ENCODE measurements at places on chromosomes 7 and 10.
A peak's percentile ranks its signal among the peaks of the same experiment; 100 is the strongest.

GRCh38 chr10:482848-483247 is 206.6 kb downstream of the DIP2C start:
- no peak for DNase-seq

DNA sequence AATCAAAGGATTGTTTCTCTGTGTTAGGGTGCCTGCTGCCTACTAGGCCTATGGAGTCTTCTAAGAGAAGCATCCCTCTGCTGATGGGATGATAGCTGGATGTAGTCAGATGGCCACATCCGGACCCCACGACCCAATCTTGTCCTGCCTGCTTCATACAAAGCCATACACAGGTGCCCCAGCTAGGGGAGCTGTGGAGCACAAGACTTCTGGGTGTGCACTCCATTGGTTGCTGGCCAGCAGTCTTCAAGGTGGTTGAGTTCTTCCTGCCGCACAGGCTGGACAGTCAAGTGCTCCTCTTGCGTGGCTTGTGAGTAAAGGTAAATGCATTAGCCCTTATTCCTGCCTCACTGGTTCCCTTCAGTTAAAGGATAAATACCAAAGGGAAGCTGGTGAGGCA is 120.2 kb downstream of the TEX36 start:
- DNase-seq, result no peak

- DNase-seq, result no peak
Measured at GRCh38 chr7:98187138-98187502, 24.1 kb upstream of the BHLHA15 start.

DNA sequence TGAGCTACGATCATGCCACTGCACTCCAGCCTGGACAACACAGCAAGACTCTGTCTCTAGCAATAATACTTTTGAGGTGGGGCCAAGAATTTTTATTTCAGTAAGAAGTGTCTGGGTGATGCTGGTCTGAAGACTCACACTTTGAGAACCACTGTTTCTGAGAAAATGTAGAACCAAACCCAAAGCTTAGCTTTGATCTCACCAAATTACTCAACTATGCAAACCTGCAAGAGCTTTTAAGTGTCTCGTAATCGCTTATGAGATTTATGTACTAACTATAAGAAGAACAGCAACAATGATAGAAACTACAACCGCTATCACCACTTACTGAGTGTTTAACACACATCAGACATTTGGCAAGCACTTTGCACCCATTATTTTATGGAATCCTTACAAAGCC is 29.5 kb downstream of the APBB1IP start:
- DNase-seq, result no peak

DNA sequence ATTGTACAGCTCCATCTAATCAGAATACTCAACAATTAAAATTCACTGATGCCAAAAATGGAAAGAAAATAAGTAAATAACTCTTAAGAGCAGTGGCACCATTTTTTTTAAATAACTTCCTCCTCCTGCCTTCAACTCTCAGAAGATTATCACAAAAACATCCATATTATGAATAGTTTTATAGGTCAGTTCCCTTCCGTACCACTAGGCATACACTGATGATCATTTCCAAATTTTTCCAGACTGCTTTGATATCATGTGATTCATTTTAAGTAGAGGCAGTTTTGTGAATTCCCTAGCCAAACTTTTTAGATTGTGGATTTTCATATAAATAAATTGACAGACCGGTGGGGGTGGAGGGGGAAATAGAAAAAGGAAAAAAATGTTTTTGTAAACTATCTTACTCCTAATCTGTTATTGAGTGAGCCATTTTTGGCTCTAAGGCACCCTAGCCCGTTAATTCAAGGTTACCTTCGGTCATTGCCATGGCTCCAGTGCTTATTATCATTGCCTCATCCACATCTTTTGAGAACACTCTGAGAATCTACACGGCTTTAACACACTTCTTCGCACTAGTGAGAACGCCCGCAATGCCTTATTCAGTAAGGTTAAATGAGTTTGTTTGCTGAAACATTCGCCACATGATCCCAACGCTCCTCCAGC is 1.0 kb downstream of the FAM107B start:
- DNase-seq, result no peak

DNA sequence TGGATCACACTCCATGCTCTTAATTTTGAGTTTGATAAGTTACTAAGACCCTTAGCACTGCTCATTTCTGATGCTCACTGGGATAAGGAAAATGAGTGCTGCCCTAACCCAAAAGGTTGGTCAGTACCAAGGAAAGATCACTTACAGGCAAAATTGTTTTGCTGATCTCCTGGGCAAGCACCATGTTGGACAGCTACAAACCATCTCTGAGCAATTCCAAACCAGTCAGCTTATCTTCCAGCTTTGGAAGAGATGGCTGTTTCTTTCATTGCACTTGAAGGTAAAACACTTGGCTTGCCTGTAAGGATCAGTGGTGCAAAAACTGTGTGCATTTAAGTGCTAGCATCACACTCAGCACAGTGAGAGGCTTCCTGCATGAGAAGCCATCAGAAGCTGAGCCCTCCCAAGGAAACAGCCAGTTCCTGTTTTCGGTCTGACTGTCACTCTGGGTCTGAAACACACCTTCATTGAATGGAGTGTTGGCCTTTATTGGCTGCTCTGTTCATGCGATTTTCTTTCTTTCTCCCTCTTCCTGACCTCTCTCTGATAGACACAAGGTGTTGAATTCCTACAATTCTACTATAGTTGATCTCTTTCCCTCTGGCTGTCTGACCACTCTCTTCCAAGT is 126.4 kb upstream of the GHITM start:
- no peak for DNase-seq

GRCh38 chr10:124281666-124282065 is 137.1 kb downstream of the OAT start:
- no peak for DNase-seq

DNA sequence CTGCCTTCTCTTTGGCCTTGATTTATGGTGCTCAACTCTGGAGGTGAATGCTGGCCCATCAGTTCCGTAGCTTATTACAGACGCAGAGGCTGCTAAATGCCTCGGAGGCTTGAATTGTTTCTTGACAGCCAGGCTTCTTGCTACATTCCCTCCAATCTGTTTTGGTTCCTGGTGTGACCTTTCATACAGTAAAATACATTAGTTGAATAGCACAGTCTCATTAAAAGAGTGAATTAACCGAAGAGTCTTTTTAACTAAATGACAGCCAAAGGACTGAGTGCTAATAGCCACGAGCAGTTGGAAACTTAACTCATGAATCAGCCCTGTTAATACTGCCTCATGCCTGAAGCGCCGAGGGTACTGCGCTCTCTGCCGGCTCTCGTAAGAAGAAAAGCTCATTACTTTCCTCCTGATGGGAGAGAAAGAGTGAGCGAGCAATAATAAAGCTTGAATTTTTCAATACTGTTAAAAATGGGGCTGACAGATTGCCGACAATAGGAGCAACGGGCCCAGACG is 236.4 kb upstream of the GPR26 start:
- DNase-seq, result no peak

DNA sequence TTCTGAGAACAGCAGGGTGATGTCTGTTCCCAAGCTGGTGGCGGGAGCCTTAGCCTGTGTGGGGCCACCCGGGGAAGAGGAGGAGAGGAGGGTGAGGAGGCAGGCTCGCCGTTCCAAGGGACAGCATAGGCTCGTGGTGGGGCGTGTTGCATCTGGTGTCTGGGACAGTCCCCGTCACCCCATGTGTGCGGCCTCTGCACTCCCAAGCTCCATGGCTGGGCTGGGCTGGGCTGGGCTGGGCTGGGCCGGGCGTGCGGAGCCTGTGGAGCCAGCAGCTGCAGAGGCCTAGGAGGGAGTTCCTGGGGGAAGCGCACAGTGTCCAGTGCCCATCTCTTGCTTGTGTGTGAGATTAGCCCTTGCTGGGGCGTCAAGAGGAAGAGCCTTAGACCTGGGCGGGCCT is 20.9 kb upstream of the TTYH3 start:
- DNase-seq, result no peak

DNA sequence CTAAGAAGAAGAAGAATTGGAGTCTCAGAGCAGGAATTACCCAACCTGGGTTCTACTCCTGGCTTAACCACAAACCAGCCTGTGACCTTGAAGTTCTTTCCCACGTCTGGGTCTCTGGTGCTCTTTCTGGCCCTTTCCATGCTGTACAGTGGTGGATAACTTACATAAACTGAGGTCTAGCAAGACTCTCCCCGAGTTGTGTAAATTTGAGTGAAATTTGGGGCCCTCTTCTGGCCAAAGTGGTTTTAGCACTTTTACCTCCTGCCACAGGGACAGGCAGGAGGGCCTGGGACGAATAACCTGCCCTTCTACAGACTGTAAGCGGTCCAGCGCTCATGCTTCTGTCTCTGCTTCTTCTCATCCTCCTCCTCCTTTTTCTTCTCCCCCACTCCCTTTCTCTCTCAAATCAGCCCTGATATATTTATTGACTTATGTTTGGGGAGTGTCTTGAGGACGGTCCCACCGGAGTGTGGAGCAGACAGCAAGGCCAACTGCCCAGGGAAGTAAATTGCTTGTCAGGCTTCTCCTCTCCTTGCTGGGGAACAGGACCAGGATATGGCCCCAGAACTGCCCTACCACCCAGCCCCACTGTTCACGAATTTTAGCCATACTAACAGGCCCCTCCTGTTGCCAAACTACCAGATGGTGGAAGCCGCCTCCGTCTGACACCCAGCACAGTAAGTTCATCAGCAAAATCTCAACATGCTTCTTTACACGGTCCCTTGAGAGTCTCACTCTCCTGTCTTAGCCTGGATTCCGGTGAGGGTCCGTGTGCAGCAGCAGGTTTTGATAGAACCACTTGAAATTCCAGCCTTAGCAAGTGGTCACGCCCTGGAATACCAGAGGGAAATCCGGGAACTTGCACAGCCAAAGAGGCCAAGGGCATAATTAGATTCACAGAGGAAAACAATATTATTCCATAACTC is 4.0 kb upstream of the SH3PXD2A start:
- DNase-seq, result peak; percentile 39

- no peak for DNase-seq
Measured at GRCh38 chr10:57654856-57655255, 612.8 kb downstream of the IPMK start.

DNA sequence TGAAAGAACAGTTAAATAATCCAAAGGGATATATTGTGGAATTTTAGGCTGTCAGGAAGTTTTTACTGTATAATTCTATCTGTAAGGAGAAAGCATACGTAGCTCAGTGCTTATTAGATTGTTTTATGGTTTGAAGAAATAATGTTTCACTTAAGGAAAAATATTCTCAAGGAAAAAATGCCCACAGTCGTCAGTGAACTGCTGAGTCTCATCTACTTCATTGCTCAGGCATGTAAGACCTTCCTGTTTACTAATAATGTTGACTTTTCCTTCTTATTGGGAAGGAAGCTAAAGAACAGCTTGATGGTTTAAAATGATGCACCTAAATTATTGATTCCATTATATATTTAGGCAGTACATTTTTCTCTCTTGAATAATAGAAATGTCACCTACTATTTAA is 304.2 kb downstream of the SDK1 start:
- DNase-seq, result no peak

- DNase-seq, result no peak
Measured at GRCh38 chr7:4791101-4791737, 15.8 kb downstream of the AP5Z1 start.

- DNase-seq, result no peak
Measured at GRCh38 chr7:79036356-79036755, 417.1 kb downstream of the MAGI2 start.

- DNase-seq, result no peak
Measured at GRCh38 chr10:30573721-30574431, 55.7 kb downstream of the LYZL2 start.

DNA sequence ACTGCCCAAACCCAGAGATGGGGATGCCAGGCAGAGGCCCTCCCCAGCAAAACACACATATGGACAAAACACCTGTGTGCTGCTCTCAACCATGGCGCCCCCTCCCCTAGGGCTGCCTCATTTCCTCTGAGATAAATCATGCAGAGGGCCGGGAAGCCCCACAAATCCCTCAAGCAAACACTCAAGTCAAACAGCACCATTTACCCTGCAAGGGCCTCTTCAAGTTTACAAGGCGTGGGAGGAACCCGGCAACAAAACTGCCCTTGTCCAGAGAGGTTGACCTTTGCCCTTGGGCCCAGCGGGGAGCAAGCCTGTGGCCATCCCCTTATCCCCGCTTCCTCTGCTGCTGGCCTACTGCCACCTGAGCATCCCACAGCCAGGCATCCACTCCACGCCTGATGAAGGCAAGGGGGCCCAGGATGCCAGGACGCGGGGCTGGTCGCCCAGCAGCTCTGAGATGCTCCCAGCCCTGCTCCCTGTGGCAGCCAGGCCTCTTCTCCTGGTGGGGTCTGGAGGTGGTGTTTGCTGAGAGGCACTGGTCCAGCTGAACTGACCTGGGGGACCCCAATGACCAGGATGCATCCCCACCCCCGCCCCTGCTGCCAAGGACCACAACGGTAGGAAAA is 77.4 kb downstream of the DLG5 start:
- no peak for DNase-seq

DNA sequence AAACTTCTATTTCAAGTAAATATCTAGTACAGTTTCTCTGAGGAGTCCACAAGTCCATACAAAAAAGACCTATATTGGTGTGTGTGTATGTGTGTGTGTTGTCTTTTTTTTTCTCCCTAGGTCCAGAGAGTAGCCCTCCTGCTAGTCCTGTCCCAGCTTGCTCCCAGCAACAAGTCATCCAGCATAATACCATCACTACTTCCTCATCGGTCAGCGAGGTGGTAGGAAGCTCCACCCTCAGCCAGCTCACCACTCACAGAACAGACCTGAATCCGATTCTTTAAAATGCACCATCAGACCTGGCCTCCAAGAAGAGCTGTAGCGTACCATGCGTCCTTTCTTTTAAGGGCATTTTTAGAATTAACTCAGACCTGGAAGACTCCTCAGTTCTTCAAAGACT is 139.1 kb downstream of the TRIL start:
- no peak for DNase-seq

- peak; percentile 82 for DNase-seq
Measured at GRCh38 chr7:23679898-23680413, at the start of gene FAM221A. Gene FAM221A, plus strand, starts transcription at chr7:23680199. Its CDS starts 20 bp downstream, at chr7:23680219.

- DNase-seq, result peak; percentile 59
Measured at GRCh38 chr7:92835261-92835850, 1.0 kb downstream of the CDK6 start.

GRCh38 chr10:37854626-37855025 is 2.8 kb downstream of the ZNF248 start:
- DNase-seq, result no peak

DNA sequence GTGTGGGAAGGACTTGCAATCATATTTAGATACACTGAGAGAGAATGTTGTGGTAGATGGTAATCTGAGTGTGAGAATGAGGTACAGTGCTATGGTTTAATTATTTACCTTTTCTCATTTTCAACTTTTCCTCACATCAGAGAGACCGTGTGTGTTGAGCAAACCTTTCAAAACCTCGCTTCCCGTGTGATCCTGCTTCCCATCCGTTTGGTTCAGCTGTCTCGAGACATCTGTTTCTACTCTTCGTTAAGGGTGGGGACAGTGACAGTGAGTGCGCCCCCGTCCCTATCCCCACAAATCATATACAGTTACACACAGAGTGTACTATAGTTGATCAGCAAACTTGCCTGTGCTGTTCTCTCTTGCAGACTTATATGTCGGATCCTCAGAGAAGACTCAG is 33.0 kb upstream of the NOBOX start:
- no peak for DNase-seq
